ENCODE measurements at places on chromosomes 2 and 18.

DNA sequence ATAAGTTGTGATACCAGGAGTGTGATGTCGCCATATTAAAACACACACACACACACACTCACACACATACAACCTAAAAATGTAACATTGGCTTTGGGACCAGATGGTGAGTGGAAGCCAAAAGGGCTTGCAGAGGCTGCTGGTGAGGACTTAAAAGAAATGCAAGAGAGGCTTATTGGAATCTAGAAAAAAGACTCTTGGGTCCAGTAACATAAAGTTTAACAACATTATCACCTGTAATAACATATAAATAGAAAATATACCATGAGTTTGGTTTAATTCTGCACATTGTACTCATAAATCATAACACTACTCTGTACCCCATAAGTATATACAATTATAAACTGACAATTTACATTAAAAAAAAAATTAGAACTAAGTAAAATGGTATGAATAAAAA, 74.4 kb upstream of the MYCN start:
- no peak for DNase-seq

DNA sequence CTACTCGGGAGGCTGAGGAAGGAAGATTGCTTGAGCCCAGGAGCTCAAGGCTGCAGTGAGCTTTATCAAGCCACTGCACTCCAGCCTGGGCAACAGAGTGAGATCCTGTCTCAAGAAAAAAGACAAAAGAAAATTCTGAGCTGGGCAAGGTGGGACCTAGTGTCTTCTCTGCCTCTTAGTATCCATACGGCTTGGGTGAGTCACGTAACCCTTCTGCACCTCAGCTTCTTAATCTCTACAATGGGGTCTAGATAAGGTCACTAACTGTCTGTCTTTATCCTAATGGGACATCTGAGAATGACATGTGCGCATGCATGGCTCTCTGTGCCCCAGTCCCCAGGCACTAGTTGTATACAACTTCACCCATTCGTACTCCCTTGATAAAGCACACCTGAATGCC, 53.4 kb upstream of the TLK1 start:
- DNase-seq: no peak

DNA sequence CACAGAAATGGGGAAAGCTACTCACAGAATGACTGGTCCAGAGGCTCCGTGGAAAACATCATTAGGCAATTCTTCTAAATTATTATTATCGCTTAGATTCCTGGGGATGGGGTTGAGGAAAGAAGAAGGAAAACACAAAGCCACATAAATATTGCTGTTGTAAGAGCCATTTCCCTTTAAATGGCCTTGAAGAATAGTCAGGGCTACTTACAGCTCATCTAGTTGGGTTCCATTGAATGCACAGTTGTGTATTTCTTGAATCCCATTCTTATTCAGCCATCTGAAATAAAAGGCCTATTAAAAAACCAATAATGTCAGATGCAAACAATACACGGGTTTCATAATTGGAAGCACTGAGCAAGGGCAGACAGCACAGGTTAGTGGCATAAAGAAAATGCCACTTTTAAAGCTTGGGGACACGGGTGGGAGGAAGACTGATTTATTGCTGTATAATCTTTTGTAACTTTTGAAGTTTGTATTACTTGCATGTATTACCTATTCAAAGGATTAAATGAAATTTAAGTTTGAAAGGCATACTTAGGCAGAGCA, 171.4 kb downstream of the FSHR start:
- DNase-seq: no peak

DNA sequence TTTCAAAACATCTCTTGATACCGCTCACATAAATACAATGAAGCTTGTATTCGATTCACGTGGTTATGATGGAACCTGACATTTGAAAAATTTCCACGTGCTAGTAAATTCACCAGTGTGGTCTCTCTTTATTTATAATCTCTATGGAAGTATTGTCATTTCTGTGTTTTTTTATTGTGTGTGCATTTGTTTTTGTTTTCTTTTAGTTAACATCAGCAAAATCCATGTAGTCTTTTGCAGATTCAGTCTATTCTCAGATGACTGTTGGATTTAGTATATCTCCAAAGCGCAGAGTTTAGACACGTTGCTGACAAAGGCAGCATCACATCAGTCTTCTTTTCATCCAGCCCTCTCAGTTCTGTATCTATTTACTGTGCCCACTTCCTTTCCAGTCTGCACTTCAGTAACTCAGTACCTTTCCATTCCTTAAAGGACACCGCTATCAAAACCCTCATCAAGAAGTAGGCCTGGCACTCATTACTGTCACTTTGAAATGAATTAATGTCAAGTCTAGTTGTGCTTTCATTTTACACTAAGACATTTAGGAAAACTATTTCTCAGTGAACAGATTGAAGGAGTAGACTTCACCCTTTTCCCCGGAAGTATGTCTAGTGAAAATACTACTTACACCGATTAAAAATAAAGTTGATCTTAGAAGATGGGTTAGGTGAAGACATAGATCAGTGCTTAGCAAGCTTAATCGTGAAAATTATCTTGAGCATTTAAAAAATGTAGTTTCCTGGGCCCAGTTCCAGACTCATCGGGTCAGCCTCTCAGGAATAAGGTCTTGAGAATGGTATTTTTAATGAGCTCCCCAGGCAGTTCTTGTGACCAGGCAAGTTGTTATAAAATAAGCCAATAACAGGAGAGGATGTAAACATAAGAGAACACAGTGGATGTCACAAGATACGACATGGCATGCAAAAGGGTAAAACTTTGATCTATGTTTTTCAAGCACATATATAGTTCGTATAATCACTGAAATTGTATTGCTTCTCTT, 506.8 kb upstream of the ZEB2 start:
- DNase-seq: no peak

- DNase-seq: no peak
Measured at GRCh38 chr2:65479524-65479923, 47.1 kb upstream of the SPRED2 start.

DNA sequence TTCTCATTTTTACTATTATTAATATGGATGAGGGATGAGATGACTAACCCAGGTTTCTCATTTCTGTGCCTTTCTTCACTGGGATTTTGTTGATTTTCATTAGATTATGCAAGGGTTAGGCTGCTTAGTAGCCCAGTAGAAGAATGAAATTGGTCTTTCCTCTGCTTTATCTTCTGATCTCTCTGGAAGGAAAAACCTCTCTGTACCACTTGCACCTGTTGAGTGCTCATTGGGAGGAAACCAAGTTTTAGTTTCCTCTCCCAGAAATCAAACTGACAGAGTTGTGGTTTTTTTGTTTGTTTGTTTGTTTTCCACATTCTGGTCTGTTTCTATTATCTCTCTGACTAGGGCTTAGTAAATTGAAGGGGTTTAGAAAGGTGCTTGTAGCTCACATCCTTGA, 60.8 kb downstream of the KIAA1328 start:
- no peak for DNase-seq

DNA sequence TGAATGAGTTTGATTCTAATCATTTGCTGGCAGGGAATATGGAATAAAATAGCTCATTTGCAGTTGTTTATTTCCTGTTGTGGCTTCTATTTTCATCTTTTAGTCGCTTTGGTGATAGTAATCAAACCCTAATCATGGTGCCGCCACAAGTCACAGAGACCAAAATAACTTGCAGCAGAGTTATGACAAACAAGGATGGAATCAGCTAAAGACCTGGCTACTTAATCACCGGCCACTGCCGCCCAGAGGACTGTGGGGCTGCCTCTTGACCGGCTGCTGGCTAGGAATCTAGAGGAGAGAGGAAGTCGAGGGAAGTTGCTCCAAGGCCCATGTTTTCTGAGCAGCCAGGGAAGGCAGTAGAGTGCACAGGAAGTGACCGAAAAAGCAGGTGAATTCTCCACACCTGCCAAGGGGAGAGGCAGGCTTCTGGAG, 5.1 kb upstream of the SMAD7 start:
- no peak for DNase-seq

- DNase-seq: no peak
Measured at GRCh38 chr2:109436610-109437225, 177.0 kb downstream of the SEPTIN10 start.

DNA sequence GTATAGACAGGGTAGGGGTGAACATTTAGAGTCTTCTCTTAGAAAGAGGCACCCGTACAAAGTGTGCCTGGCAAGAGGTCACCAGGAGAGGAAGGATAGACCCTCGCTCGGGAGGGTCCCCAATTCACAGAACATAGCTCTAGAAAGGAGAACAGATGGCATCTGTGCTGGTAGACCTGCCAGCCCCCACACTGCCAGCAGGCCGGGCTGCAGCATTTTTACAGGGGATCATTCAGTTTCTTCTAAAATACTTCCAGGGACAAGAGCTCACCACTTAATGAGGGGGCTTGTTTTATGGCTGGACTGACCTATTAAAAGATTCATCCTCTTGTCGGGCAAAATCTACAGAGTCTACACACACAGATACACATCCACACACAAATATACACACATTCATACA, 149.9 kb downstream of the SEPTIN10 start:
- no peak for DNase-seq

- no peak for DNase-seq
Measured at GRCh38 chr2:136251885-136252585, 134.1 kb upstream of the CXCR4 start.

DNA sequence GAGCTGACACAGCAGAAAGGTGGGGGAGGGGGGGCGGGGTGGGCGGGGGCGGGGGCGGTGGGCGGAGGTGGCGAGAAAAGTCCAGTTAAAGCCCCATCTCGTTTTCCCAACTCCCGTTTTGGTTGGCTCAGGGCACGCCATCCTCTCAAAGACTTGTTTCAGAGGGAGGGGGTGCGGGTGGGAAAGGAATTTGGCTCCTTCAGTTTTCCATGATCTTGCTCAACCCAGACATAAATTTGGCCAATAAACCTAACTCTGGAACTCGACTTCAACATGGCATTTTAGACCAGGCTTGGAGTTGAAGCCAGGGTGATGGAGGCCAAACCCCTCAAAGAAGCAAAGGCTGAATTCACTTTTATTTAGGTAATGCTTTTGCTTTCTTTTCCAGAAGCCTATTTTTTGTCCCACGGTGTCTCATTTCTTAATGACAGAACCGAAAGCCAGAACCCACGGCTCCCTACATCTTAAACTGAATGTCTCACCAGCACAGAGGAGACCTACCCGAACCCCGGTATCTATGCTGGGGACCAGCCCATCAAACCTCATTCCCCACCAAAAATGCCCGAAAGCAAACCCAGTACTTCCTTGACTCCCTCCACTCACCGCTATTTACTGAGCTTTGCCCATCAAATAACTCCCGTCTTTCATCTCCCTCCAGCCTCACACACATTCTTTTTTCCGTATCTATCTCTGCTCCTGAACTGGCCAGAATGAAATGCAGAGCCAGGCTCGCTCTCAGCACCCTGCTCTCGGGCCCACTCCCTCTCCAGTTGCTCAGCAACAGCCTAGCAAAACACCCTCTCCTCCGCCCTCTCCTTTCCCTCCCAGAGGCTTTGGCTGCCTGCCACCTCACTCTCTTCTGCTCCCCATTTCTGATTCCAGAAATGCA, 4.3 kb downstream of the IGFBP5 start:
- no peak for DNase-seq

- peak; percentile 1 for DNase-seq
Measured at GRCh38 chr2:148876595-148877402, 1.8 kb downstream of the KIF5C start.

GRCh38 chr2:241036964-241037421, 38.6 kb downstream of the SNED1 start:
- DNase-seq: no peak

GRCh38 chr18:26215247-26215970, 10.8 kb upstream of the TAF4B start:
- DNase-seq: no peak

Measured in stimulated activated CD8-positive, alpha-beta memory T cell treated with anti-CD3 and anti-CD28 coated beads, Interleukin-15, amount 100 ng/mL, for 24 hours (primary cell).